ENCODE measurements at places on chromosomes 12 and 14. TPM values are rescaled to one million over a fixed set of nuclear protein-coding genes. Genes with fewer than 3 reads are reported as not detected.
A peak's percentile ranks its signal among the peaks of the same experiment; 100 is the strongest.

DNA sequence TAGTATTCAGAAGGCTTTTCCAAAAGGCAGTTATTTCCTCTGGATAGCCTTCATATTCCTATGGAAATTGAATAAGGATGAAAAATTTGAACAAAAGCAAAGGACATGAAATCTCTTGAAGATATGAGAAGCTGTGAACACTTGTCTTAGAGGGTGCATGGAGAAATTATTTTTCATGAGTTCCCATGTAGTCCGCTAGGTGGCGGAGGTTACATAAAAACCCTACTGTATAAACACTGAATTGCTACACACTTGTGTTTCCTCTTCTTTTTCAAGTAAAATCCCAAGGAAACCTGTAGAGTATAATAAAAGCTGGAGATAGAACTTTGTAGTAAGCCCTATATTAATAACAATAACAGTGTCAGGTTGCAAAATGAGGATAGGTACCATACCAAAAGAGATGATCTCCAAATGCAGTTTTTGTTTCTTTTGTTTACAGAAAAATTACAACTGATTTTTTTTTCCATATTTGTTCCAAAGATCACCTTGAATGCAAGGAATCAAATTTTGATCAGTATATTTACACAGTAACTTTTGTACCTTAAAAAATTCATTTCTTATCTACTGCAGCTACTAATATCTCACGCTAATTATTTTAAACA is 37.8 kb upstream of the OR4E1 start:
- no peak overlapping the region for H3K27ac ChIP-seq
- DNase-seq: no peak
- H3K36me3 ChIP-seq: no peaks in the 10 kb centered on the region

- no peaks in the 10 kb centered on the region for H3K27me3 ChIP-seq
- H3K27ac ChIP-seq: no peak overlapping the region
- H3K4me3 ChIP-seq: no peak overlapping the region
- peaks cover 15% of the 10 kb centered on the region for H3K4me1 ChIP-seq
- no peak for DNase-seq
These were observed 69.9 kb downstream of the RBM19 start for GRCh38 chr12:113896194-113896593.

GRCh38 chr12:47282206-47282605 is 202.4 kb upstream of the AMIGO2 start:
- H3K27me3 ChIP-seq: no peaks in the 10 kb centered on the region
- H3K27ac ChIP-seq: peak overlapping the region; percentile 33
- no peak for DNase-seq
- peaks cover 10% of the 10 kb centered on the region for H3K4me1 ChIP-seq
- no peaks in the 10 kb centered on the region for H3K36me3 ChIP-seq

GRCh38 chr12:64699504-64700115 is 59.6 kb downstream of the GNS start:
- no peaks in the 10 kb centered on the region for H3K27me3 ChIP-seq
- H3K4me3 ChIP-seq: no peak overlapping the region
- H3K36me3 ChIP-seq: peaks cover 18% of the 10 kb centered on the region
- DNase-seq: no peak
- H3K4me1 ChIP-seq: peaks cover 24% of the 10 kb centered on the region

DNA sequence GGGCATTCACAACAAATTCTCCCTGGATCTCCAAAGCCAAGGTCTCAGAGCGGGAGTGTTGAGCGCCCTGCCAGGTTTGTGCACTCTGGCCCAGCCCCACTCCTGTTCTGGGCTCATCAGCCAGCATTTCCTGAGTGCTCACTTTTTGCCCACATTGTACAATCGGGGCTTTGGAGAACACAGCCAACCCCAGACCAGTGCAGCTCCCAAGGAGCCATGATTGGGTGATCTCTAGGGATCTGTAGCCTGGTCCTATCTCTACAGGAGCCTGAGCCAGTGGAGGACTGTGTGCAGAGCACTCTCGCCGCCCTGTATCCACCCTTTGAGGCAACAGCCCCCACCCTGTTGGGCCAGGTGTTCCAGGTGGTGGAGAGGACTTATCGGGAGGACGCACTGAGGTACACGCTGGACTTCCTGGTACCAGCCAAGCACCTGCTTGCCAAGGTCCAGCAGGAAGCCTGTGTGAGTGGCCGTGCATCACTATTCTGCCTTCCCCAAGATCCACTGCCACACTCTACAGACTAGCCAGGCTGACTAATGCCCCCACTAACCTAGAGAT is 2.8 kb downstream of the ARHGEF40 start:
- H3K36me3 ChIP-seq: peaks cover 51% of the 10 kb centered on the region
- H3K4me3 ChIP-seq: no peak overlapping the region
- no peak for DNase-seq
- peaks cover 46% of the 10 kb centered on the region for H3K4me1 ChIP-seq
- no peaks in the 10 kb centered on the region for H3K27me3 ChIP-seq
- peak overlapping the region; percentile 95 for H3K27ac ChIP-seq

GRCh38 chr12:80068173-80068572 is 31.2 kb upstream of the OTOGL start:
- DNase-seq: no peak
- H3K4me1 ChIP-seq: no peaks in the 10 kb centered on the region
- no peaks in the 10 kb centered on the region for H3K36me3 ChIP-seq
- no peak overlapping the region for H3K4me3 ChIP-seq
- no peaks in the 10 kb centered on the region for H3K27me3 ChIP-seq

GRCh38 chr12:123573870-123574269 is 10.5 kb upstream of the TMED2 start:
- no peak overlapping the region for H3K27ac ChIP-seq
- no peaks in the 10 kb centered on the region for H3K36me3 ChIP-seq
- no peak for DNase-seq
- H3K4me3 ChIP-seq: no peak overlapping the region
- H3K4me1 ChIP-seq: peaks cover 5% of the 10 kb centered on the region

DNA sequence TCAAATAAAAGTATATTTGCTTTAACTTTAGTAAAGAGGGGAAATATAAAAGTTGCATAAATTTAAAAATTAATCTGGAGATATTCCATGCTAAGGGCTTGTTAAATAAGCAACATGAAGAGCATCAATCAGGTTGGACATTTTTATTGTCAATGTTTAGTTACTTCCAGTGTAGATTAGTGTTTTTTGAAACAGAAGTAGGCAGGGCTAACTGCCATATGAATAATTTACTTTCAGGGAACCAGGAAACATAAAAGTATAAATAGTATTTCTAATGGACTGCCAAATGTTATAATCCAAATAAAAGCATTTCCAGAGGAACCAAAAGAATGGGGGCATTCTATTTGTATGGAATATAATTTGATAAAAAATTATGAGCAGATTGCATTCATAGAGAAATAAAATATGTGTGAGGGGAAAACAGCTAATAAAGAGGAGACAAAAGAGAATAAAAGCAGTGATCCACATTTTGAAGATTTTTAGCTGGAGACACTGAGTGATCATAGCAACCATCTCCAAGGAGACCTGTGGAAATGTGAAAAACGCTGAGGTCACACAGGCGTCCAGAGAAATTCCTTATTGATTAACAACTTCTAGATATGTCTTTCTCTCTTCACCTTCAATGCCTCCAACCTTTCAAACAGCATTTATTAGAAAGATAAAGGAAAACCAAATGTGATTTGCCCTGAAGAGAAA is 70.8 kb downstream of the SRGAP1 start:
- no peak overlapping the region for H3K4me3 ChIP-seq
- peaks cover 10% of the 10 kb centered on the region for H3K4me1 ChIP-seq
- H3K27me3 ChIP-seq: no peaks in the 10 kb centered on the region
- H3K36me3 ChIP-seq: no peaks in the 10 kb centered on the region

- H3K36me3 ChIP-seq: peaks cover 87% of the 10 kb centered on the region
- H3K4me1 ChIP-seq: peaks cover 27% of the 10 kb centered on the region
- H3K4me3 ChIP-seq: no peak overlapping the region
- H3K27ac ChIP-seq: no peak overlapping the region
These were observed 45.1 kb downstream of the AREL1 start for GRCh38 chr14:74667758-74668157.

DNA sequence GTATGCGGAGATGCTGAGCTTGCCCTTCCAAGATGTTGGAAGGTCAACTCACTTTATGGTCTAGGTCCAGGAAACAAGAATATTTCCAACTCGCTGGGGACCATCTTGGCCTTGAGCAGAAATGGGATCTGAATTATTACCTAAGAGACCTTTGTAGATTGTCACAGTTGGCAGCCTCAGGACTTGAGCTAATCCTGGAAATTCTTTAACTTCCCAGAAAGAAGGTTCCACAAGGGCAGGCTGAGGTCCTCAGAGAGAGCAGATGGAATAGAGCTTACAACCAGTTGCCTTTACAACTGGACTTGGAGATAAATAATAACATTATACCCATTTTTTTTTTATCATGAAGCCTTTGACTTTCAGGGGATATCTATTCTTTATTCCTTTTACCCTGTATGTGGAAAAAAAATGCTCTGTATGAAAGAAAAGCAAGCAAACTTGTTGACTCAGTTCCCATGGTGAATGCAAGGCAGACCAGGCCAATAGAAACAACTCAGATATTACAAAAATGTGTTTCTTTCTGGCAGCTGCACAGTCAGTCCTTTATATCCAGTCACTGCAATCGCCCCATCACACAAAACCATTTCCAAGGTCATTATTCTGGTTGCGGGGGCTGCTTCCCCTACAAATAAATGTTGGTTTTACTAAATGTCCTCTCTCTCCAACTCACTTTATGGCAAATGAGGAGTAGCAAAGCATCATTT is 401.4 kb downstream of the ZFP36L1 start:
- no peaks in the 10 kb centered on the region for H3K36me3 ChIP-seq
- no peak overlapping the region for H3K4me3 ChIP-seq
- no peak for DNase-seq
- H3K27ac ChIP-seq: peak overlapping the region; percentile 78
- H3K27me3 ChIP-seq: no peaks in the 10 kb centered on the region

DNA sequence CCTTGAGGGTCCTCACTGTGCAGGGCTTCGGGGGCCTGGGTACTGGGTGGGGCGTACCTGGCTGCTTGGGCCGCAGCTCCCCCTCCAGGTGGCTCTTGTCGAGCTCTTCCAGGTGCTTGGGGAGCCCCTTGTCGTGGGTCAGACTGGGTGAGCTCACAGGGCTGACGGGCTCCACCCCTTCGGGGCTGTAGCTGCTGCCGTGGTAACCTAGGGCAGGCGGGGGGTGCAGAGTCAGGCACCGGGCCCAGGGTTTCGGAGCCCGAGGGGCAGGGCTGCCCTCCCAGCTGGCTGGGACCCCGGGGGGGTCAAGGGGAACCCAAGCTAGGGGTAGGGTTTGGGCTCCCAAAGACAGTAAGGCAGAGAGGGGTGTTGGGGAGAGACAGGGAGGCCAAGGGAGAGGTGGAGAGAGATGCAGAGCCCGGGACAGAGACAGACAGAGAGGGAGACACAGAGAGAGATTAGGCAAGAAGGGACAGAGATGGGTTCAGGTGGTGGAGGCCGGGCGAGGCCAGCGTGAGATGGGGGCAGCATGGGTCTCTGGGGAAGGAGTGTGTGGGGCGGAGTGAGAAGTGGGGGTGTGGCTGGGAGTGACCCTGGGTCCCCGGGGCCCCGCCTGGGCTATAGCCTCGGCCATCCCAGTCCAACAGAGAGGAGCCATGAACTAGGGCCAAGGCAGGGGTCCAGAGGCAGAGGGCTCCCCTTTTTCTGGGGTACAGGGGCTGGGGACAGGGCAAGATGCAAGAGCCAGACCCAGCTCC is 40.7 kb downstream of the RFLNA start:
- no peak overlapping the region for H3K27ac ChIP-seq
- H3K36me3 ChIP-seq: peaks cover 89% of the 10 kb centered on the region
- H3K27me3 ChIP-seq: no peaks in the 10 kb centered on the region
- no peak overlapping the region for H3K4me3 ChIP-seq
- DNase-seq: no peak
- H3K4me1 ChIP-seq: no peaks in the 10 kb centered on the region

- H3K4me1 ChIP-seq: no peaks in the 10 kb centered on the region
- H3K4me3 ChIP-seq: no peak overlapping the region
- H3K27me3 ChIP-seq: no peaks in the 10 kb centered on the region
- H3K36me3 ChIP-seq: no peaks in the 10 kb centered on the region
- no peak overlapping the region for H3K27ac ChIP-seq
These were observed 1202.3 kb downstream of the GALC start for GRCh38 chr14:86790408-86791364.

- H3K4me1 ChIP-seq: peaks cover 8% of the 10 kb centered on the region
- H3K27ac ChIP-seq: no peak overlapping the region
- DNase-seq: no peak
- no peaks in the 10 kb centered on the region for H3K27me3 ChIP-seq
These were observed 53.2 kb downstream of the EPS8 start for GRCh38 chr12:15735837-15736615.

GRCh38 chr14:77580964-77581505 is 35.4 kb downstream of the SPTLC2 start:
- H3K27me3 ChIP-seq: no peaks in the 10 kb centered on the region
- peak overlapping the region; percentile 40 for H3K27ac ChIP-seq
- H3K4me1 ChIP-seq: peaks cover 74% of the 10 kb centered on the region
- peak overlapping the region; percentile 38 for H3K4me3 ChIP-seq
- DNase-seq: no peak

DNA sequence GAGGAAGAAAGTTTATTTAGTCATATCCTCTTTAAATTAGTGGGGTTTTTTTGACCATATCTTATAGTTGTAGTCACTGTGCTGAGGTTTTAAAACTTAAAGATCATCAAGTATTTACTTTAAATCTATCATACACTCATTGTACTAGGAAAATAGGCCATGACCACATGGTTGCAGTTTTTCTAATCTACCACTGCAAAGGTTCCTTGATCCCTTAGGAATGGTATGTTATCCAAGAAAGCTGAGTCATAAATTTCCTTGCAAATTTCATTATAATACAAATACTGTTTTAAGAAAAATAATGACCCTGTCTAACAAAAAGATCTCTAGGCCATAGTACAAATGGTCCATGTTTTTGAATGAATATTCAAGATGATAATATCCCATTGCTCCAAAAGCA is 74.7 kb downstream of the DBX2 start:
- no peaks in the 10 kb centered on the region for H3K4me1 ChIP-seq
- H3K27me3 ChIP-seq: no peaks in the 10 kb centered on the region
- no peaks in the 10 kb centered on the region for H3K36me3 ChIP-seq

- H3K36me3 ChIP-seq: no peaks in the 10 kb centered on the region
- H3K27ac ChIP-seq: peak within 1 kb of the TSS; percentile 99
- peak within 1 kb of the TSS; percentile 98 for H3K4me3 ChIP-seq
- no peaks in the 10 kb centered on the region for H3K27me3 ChIP-seq
- DNase-seq: no peak
- peaks cover 62% of the 10 kb centered on the region for H3K4me1 ChIP-seq
These were observed at the start of gene STRN3 for GRCh38 chr14:31026077-31026449. Gene STRN3 (minus strand): TSS chr14:31026379. CDS start chr14:31026185, 194 bp downstream.

- H3K27me3 ChIP-seq: no peaks in the 10 kb centered on the region
- H3K4me3 ChIP-seq: no peak overlapping the region
- H3K36me3 ChIP-seq: no peaks in the 10 kb centered on the region
- no peak overlapping the region for H3K27ac ChIP-seq
- DNase-seq: no peak
- no peaks in the 10 kb centered on the region for H3K4me1 ChIP-seq
These were observed 101.2 kb upstream of the CCDC175 start for GRCh38 chr14:59677771-59678231.

- H3K27ac ChIP-seq: no peak overlapping the region
- H3K4me3 ChIP-seq: no peak overlapping the region
- no peaks in the 10 kb centered on the region for H3K36me3 ChIP-seq
- no peak for DNase-seq
- peaks cover 14% of the 10 kb centered on the region for H3K4me1 ChIP-seq
These were observed 190.6 kb downstream of the EMP1 start for GRCh38 chr12:13387101-13387500.

GRCh38 chr14:66652525-66653106 is 144.7 kb downstream of the GPHN start:
- H3K27ac ChIP-seq: no peak overlapping the region
- no peak for DNase-seq
- H3K4me1 ChIP-seq: peaks cover 35% of the 10 kb centered on the region
- H3K36me3 ChIP-seq: no peaks in the 10 kb centered on the region
- no peaks in the 10 kb centered on the region for H3K27me3 ChIP-seq

- H3K36me3 ChIP-seq: peaks cover 17% of the 10 kb centered on the region
- no peaks in the 10 kb centered on the region for H3K27me3 ChIP-seq
These were observed 2.3 kb upstream of the PSME1 start for GRCh38 chr14:24133735-24134134.

Gene ARHGDIB
- 50.6 TPM for total RNA-seq

Gene CIDEB
- 3.1 TPM for total RNA-seq

Gene SYCP3
- not detected for total RNA-seq

Gene ZDHHC22
- not detected for total RNA-seq

Gene GPR137C
- 1.2 TPM for total RNA-seq
